DMS79 treated with DMSO at 0.1 percent for 48 hours (cell line): ENCODE measurements at places on chromosomes 3 and 15.
A peak's percentile ranks its signal among the peaks of the same experiment; 100 is the strongest.

DNA sequence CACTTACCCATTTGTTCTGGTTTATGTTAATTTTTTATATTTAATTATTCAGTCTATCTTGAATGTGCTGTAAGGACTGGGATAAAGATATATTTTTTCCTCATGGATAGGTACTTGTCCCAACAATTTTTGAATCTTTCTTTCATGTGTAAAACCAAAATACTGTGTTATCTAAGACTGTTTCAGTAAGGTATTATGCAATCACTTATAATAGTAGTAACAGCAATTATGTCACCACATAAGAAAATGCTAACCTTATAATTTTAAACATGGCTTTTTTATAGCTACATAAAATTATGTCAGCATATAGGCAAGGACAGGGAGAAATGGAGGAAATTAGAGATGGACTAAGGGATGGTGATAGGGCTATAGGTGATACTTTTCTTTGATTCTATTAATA is 2.9 kb upstream of the CTDSPL start:
- no peak for DNase-seq

- no peak for DNase-seq
Measured at GRCh38 chr3:13074006-13074375, 762 bp upstream of the IQSEC1 start.

DNA sequence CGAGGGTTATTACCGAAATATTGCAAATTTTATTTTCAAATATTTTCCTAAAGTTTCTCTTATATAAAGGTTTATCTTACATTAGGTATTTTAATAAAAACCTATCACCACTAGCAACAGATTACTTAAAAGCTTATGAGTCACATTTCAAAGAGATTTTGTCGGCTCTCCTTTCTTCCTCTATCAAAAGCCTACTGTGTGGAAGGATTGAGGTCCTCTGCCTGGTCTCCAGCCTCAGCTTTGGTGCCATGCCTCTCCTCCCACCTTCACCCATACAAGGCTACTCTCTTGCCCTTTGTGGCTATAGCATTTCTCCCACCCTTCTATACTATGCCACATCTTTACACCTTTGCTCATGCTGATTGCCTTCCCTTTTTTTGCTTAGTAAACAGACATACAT is 199.3 kb downstream of the TNIK start:
- no peak for DNase-seq

DNA sequence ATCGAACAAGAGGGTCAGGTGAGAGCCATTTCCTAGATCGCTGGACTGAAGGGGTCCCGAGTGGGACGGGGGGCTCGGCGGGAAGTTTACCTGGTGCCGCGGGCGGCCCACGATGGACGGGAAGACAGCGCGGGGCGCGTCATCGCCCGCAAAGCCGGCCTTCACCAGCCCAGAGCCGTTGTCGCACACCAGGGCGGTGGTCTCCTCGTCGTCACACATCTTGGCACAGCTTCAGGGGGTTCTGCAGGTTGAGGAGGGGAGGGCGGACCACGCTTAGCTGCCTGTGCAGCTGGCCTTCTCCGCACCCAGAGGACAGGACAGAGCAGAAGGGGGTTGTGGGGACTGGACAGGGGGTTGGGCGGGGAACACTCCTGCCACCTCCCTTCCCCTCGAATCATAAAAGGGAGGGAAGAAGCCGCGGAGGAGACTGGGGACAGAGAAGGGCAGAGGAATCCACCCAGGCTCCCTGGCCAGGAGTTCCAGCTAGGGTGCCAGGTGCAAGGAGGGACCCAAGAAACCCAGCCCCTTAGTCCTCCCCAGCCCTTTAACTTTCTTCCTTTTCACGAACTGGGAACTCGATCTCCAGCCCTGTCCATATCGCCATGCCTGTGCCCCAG is 651 bp downstream of the ACTC1 start:
- DNase-seq: no peak

DNA sequence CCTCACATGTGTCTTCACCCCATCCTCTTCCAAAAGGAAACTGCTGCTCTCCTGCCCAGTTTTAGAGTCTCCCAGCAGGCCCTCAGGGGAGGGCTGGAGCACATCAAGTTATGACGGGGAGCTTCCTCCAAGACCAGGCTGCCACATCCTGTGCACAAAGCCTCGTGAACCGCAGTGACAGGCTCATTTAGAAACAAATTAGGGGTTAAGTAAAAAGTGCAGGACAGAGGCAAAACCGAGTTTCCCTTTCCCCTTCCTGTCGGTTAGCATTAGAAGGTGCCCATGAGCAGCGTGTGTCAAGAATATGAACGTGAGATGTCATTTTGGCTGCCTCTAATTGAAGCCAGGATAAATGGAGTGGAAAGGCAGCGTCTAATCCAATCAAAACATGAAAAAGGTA is 199.7 kb downstream of the ARRDC4 start:
- no peak for DNase-seq

DNA sequence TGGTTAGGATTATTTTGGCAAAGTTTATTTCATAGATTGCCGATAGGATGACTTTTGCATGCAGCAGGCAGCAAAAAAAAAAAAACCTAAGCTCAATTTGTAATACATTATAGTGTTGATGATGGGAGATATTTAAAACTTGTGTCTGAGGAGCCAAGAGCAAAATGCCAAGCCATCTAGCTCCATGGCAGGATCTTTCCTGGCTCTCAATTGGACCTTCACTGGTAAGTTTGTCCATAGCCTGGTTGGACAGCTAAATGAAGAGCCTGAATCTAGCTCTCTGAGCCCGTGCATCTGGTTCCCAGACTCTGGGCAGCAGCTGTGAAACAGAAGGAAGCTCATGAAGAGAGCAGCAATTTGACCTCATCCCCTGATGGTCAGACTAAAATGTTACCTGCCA is 17.5 kb downstream of the STAC start:
- DNase-seq: no peak

GRCh38 chr15:87634361-87634760 is 622.2 kb downstream of the NTRK3 start:
- DNase-seq: no peak

DNA sequence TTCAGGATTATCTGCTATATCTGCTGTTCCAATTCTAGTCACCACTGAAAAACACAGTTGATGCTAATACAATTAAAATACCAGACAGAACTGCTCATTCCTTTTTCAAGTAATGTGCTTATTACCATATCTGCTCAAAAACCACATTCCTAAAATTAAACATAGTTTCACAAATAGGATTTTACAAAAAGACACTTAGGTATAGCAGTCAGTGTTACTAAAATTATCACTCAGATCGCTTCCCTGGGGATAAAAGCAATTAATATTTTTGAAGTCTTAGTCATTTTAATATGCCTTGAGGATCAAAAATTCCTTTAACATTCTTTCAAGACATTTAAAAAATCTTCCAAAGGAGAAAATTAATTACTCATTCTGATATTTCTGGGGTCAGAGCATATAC is 71.5 kb downstream of the RAD18 start:
- DNase-seq: no peak

DNA sequence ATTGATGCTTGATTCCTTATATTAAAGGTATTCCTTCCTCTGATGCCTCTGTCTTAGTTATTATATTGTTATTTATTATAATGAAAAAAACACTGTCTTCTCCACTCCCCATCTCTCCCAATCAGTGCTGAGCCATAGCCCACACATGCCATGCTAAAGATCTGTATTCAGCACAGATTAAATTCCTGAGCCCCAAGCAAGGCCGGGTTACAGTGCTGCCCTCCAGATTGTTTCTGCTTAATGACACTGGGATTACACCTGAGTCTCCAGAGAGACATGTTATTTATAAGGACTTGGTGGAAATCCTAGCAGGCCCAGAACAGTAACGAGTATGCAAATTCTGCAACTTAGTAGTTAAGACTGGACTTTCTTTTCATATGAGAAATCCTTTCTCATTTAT is 305.9 kb upstream of the UMPS start:
- no peak for DNase-seq

- peak; percentile 64 for DNase-seq
Measured at GRCh38 chr3:113594066-113594465, 61.7 kb downstream of the SIDT1 start.

- no peak for DNase-seq
Measured at GRCh38 chr3:57512166-57512565, 32.0 kb downstream of the DNAH12 start.

DNA sequence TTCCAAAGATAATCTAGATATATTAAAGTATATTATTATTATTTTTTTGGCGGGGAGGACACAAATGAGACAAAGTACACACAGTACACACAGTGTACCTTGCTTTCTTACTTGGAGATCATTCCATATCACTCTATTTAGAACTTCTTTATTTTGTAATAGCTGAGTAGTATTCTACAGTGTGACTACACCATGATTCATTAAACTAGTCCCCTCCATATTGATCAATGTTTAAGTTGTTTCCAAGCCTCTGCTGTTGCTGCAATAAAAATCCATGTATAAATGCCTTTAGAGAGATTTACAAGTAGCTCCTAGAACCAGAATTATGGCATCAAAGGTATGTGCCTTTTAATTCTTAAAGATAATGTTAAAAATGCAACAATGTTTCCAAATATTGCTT is 38.8 kb downstream of the PYGO1 start:
- no peak for DNase-seq

DNA sequence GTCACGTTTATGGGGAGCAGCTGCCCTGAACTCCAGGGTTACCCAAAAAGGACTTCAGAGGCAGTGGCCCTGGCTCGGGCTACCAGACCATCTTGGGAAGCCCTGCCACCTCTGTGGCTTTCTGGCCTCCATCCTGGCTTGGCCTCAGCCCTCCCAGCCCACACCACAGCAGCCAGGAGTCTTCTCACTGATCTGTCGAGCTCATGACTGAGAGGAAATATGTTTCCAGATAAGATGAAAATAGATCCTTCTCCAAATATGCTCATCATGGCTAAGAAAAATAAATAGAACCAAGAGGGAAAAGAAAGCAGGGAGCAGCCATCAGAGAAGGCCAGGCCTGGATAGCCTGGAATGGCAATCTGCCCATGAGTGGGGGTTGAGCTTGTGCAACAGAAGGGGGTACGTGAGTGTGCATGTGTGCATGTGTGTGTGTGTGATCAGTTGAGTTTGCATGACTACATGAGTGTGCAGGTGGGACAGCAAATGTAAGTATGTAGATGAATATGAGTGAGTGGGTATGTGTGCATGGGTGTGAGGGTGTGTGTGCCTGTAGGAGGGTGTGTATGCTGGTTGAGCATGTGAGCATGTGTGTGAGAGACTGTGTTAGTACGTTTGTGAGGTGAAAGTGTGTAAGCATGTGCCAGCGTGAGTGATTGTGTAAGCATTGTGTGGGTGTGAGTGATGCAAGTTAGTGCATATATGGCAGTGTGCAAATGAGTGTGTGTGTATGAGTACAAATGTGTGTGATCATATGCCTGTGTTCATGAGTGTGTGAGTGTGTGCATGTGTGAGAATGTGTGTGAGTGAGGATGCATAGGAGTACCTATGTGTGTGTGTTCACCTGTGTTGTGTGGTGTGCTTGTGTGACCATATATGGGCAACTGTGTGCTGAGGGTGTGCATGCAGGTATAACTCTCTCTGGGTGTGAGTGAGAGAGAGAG is 9.9 kb upstream of the RFT1 start:
- no peak for DNase-seq

- DNase-seq: no peak
Measured at GRCh38 chr3:30007668-30008067, 598.7 kb upstream of the TGFBR2 start.

GRCh38 chr15:67783303-67783702 is 42.0 kb upstream of the SKOR1 start:
- DNase-seq: no peak

DNA sequence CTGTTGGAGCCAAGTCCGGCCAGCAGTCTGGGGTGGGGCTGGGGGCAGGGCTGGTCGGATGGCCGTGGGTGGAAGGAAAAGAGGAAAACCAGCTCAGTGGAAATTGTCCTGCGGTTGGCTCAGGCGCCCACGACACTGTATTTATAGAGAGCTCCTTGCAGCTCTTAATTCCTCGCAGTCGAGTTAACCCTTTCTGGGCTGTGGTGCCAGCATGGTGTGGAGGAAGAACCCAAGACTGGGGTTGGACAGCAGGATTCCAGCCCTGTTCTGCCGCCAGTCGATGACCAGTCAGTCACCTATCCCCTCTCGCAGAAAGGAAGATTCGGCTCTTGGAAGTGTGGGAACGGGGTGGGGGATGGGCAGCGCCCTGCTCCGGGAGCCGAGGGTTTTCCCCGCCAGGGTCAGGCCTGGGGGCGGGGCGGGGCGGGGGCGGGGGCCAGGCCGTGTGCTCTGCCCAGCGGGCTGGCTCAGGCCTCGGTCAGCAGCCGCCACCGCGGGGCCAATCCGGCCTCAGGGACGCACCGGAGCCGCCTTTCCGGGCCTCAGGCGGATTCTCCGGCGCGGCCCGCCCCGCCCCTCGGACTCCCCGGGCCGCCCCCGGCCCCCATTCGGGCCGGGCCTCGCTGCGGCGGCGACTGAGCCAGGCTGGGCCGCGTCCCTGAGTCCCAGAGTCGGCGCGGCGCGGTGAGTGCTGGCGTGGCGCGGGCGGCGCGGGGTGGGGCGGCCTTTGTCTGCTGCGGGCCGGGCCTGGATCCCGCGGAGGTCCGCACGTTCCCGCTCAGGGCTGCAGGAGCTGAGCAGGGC is at the start of gene CD276:
Gene CD276, plus strand, starts transcription at position 607 of the 804 bp plus-strand sequence. CDS start 15,257 bp downstream, outside the sequence.
- no peak for DNase-seq

DNA sequence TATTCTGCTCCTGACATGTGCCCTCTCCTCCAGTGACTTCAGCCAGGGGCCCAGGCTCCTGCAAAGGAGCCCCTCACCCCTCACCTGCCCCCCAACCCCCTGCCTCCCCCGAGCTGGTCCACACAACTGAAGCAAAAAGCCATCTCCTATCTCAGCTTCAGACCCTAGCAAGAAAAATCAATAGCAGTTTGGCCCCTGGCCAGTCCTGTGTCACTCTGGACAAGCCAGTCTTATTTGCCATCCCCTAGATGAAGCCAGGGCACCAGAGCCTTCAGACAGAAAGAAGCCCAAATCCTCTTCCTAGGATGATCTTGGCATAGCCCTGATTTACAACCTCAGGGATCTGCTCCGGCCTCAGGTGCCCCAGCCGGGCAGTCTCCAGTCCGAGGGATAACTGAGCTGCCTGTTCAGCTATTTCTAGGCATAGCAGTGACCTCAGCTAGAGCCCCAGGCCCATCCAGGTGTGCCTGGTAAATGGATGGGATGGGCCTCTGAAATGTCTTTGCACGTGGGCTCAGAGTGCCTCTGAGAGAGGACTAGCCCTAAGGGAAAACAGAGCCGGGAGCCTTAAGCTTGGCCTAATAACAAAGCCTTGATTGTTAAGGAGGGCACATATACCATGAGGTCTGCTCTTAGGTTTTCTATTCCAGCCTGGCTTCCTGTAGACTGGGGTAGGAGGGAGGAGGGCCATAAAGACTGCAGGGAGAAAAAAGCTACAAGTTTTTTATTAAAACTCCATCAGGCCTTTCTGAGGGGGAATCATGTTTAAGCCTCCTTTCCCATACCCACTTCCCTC is 242.0 kb downstream of the SHQ1 start:
- DNase-seq: peak; percentile 34
